ENCODE measurements at places on chromosomes 1 and 21.

GRCh38 chr1:167227934-167228378 lies 7.3 kb downstream of the POU2F1 start:
- DNase-seq = no peak

- DNase-seq = no peak
Measured at GRCh38 chr1:207851696-207852095, 59.2 kb downstream of the CD34 start.

- DNase-seq = no peak
Measured at GRCh38 chr1:41501581-41501980, 17.1 kb upstream of the EDN2 start.

DNA sequence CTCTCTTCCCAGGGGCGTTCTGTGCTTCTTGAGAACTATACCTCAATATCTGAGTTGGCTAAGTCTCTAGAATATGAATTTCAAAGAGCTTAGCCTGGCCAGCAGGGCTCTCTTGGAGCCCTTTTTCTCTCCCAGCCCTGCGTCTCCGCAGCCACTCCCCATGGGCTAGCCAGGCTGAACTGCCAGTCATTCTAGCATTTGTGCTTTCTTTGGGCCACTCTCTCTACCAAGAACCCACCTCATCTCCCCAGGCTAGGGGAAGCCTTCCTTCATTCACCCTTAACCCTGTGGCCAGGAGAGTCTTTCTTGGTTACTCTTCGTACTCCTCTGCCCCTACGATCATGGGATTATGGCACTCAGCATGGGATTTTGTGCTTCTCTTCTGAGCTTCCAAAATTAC lies 18.2 kb downstream of the ABCG1 start:
- no peak for DNase-seq

- DNase-seq = no peak
Measured at GRCh38 chr1:43279666-43280065, 5.7 kb downstream of the C1orf210 start.

DNA sequence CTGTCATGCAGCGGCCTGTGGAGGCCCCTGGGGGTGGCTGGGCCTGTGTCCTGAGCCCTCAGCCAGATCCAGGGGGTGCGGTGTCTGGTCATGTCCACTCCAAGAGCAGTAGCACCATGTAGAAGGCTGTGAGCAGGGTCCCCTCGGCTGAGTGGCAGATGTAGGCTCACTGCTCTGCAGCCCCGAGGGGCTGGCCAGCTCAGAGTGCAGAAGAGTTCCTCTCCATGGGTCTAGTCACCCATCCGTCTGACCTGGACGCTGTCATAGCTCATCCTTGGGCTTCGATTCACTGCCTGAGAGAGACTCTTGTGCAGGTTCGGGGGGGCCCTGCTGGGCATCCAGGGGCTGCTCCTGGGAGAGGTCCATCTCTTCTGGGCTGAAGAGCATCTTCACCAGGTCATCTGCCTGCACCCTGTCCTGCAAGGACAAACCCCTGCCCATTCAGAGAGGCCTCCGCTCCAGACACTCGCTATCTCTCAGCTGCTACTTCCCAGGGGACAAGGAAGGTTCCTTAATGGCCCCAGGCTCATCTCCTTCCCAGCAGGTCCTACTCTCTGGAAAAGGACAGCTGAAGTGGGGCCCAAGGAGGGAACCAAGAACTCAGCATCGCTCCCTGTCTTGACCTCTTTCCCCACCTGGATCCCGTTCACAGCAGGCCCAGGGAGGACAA lies 6.5 kb upstream of the CLDN19 start:
- DNase-seq = no peak

DNA sequence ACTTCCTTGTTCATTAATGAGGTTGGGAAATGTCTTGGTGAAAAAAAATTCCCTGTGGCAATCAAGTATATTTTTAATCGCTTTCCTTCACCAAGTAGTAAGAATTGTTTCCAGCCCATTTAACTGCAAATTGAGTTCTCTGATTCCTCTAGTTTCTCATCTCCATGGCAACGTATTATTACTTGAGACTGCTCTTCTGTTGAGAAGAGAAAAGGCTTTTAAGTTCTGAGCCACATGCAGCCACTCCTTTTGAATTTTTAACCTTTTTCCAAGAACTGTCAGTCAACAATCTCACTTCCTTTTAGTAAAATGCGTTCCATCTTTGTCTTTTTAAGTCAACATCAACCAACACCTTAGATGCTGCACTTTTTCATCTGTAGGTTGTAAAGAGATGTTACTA lies 75.7 kb upstream of the KIAA1614 start:
- DNase-seq = no peak

GRCh38 chr21:20261364-20261763 lies 736.8 kb upstream of the NCAM2 start:
- DNase-seq = no peak

GRCh38 chr1:155352631-155353030 lies 31.9 kb downstream of the RUSC1 start:
- no peak for DNase-seq

DNA sequence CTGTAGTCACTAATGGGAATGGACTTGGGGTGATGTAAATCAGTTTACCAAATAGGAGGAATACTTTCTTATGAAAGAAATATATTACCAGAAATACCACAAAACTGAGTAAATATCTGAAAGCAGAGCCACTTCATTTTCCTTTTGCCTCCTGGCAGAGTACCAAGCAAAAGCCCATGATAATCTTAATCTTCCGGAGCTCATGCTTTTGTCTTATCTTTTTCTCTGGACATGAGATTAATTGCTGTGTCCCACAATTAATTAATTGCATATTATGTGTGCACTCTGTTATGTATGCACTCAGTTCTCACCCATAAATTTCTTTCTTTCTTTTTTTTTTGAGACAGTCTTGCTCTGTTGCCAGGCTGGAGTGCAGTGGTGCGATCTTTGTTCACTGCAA lies 94.1 kb upstream of the PDE4B start:
- DNase-seq = no peak

GRCh38 chr1:26028490-26028980 lies 7.0 kb downstream of the EXTL1 start:
- no peak for DNase-seq

DNA sequence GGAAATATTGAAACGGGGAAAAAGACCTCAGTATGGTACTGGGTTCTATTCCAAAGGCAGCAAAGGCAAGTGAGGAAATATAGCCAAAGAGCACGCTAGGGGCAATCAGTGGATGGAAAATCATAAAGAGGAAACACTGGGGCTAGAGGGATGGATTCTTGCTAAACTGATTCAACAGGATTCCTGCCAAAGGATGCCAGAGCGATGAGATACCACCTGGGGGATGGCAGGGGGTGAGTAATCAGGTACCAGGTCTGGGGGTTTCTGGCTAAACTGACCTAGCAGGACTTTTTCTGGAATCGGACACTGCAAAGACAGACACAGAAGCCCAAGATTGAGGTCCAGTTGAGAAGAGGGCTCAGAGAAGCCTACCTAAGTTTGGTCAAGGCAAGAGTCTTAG lies 6.7 kb downstream of the CHI3L2 start:
- no peak for DNase-seq

DNA sequence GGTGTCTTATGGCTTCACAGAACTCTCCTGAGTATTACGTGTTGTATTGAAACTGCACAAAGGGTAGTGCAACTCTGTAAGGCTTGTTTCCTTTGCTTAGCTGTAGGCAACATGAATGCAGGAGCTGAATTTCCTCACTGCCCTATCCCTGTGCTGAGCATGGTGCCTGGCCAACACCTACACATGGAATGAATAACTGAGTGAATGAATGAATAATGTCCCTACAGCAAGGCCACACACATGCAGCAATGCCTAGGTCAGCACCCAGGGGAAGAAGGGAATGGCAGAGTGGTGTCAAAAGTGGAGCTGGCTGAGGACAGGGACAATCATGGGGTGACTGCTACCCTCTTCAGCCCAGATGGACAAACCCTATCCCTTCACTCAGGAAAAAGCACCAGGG lies 655.9 kb downstream of the PTPRU start:
- DNase-seq = no peak
